ENCODE measurements at places on chromosomes 11 and 22.

DNA sequence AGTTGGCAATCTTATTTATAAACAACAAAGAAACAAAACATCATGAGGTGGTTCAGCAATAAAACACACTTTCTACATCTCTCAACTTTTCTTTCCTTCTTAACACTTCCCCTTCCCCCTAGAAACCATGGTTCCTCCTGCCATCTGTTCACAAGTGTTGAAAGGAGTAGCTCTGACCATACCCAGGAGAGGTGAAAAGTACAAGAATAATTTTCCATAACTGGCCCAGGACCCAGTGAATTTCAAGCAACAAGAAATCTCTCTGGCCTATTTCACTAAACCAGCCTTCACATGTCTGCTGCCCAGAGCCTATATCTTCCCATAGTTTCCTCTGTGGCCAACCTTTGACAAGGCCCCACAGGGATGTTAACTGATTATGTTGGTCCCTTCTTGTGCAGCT is 98.2 kb upstream of the CEP126 start:
- no peak for DNase-seq

GRCh38 chr11:3049430-3050243 is 7.6 kb downstream of the CARS1 start:
- DNase-seq = peak; percentile 46

- DNase-seq = no peak
These were observed 31.9 kb downstream of the DSCAML1 start for GRCh38 chr11:117765068-117765467.

GRCh38 chr11:113113801-113114704 is 152.8 kb downstream of the NCAM1 start:
- DNase-seq = no peak

DNA sequence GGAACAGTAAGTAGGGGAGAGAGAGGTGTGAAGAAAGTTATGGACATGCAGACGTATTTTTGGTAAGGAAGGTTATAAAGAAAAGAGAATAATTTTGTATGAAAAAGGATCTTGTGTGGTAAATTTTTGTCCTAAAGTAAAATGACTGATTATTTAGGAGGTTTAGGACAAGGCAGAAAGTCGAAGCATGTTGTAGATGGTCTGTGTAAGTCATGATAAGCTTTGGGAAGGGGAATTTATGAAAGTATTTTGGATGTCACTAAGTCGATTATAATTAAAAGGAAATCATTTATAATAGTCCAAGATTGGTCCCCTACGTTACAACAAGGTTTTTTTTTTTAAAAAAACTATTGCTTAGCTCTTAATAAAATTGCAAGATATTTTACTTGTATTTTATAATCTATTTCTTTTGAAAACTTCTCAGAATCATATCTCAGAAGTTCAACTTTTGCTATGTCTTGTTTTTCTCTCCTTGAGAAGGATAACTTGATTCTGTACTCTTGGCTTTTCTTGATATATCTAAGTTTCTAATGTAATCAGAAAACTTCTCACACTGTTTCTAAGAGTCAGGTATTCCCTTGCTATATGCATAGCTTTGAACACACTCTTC is 10.9 kb upstream of the CABP2 start:
- DNase-seq = no peak

DNA sequence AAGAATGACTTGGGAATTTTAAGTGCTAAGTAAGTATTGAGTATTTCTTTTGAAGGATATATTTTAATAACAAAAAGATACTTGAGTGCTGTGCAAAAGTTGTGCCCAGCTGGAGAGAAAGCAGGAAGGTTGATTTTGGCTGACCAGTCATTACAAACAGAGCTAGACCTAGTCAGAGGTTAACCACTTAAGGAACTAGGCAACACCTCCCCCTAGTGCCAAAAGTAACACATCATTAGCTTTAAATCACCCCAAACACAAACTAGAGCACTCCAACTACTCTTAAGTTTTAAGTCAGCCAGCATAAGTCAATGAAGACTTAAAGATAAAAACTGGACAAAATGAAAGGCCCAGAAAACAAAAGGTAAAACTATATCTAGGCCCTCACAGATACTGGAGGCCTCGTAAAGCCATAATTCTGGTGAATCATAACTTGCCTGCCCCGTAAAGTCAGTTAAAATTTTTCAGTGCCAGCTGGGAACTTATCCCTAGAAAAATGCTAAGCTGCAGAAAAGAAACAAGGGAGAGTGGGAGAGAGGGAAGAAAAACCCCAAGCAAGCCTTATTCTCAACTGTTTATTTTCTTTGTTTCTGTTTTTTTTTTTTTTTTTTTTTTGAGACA is 4.6 kb downstream of the TMEM9B start:
- peak; percentile 16 for DNase-seq

DNA sequence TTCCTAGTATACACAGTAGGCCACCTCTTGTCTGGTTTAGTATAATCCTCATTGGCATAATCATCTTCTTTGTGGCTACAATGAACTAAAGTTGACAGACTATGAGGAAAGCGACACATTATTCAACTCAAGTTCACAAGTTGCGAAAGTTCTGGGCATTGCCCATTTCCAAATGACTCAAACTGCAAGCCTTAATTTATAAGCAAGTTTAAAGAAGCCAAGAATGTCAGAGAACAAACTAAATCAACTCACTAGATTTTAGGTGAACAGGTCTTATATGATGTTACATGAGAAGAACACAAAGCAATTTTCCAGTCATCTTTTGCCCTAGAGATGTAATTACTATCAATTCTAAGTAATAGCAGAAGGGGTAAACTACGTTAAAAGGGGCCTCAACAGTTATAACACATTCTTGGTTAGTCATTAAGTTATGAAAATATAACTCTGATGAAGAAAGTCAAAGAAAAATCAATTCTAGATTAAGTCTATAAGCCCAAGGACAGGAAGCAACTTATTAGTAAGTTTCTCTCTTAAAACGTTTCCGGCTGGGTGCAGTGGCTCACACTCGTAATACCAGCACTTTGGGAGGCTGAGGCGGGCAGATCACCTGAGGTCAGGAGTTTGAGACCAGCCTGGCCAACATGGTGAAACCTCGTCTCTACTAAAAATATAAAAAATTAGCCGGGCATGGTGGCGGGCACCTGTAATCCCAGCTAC is 21.5 kb downstream of the PICALM start:
- no peak for DNase-seq

DNA sequence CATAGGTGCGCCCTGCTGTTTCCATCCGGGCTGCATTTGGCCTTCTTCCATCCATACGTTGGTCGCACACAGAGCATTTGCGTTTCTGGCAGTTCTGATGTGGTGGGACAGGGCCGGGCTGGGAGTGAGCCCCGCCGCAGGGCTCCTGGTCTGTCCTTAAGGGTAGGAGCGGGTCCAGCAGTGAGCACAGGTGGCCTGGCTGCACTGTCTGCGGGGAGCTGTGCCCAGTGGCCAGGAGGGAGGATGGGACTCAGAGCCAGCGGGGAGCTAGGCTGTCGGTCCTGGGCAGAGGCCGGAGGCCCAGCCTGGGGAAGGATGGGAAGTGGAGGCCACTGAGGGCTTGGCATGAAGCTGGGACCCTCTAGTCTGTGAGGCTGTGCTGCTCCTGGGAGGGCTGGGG is 385.1 kb downstream of the TBC1D22A start:
- DNase-seq = no peak

DNA sequence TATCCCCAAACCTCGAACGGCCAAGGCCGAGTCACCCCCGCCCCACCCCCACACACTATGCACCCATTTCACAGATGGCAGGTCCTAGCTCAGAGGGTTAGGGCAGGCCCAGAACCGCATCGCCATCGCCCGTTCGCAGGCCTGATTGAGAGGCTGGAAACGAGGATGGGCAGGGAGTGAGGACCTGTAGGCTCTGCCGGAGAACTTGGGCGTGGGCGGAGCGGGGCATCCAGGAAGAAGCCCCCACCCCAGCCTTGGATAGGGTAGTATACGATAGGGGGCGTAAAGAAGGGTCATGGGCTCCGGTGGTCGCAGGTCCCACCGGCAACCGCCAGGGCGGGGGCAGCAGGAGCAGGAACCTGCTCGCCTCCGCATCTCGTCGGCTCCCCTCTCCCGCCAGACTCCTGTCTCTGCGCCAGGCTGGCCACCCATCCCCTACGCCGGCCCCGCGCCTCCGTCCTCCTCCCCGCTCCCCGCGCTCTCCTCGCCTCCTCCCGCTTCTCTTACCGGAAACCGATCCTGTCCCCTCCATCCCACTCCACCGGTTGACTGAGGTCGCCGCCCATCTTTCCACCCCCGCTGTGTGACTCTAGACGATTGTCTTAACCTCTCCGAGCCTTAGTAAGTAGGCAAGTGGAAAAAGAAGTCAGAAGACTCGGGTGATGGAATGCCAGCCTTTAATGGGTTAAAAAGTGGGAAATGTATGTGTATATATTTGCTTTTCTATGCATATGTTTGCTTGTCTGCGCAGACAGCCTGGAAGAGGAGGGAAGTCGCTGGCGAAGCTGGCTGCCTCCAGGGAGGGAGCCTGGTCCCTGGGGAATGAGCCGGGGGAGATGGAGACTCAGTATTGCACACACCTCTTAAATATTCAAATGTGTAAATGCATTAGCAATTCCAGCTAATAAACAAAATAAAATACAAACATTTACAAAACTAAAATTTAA is 52.8 kb downstream of the CYTH4 start:
- DNase-seq = no peak

DNA sequence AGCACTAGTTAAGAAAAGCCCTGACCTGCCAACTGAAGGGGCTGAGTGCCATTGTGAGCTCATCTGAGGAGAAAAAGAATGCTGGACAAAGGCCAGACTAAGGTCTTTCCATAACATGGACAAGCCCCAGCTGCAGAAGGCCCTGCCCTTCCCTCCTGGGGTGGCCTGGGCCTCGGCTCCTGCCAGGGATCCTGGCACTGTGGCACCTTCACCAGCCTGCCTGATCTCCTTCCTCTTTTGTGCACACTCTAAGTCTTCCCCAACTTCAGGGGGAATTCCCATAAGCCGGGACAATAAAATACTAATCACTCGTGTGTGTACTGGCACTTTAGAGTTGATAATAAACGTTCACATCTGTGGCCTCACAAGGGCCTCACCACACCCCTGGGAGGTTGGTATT is 9.9 kb downstream of the TMPRSS13 start:
- no peak for DNase-seq

GRCh38 chr22:36762687-36763260 is 13.1 kb downstream of the IFT27 start:
- no peak for DNase-seq

GRCh38 chr11:83682611-83682973 is 396.4 kb upstream of the CCDC90B start:
- no peak for DNase-seq

DNA sequence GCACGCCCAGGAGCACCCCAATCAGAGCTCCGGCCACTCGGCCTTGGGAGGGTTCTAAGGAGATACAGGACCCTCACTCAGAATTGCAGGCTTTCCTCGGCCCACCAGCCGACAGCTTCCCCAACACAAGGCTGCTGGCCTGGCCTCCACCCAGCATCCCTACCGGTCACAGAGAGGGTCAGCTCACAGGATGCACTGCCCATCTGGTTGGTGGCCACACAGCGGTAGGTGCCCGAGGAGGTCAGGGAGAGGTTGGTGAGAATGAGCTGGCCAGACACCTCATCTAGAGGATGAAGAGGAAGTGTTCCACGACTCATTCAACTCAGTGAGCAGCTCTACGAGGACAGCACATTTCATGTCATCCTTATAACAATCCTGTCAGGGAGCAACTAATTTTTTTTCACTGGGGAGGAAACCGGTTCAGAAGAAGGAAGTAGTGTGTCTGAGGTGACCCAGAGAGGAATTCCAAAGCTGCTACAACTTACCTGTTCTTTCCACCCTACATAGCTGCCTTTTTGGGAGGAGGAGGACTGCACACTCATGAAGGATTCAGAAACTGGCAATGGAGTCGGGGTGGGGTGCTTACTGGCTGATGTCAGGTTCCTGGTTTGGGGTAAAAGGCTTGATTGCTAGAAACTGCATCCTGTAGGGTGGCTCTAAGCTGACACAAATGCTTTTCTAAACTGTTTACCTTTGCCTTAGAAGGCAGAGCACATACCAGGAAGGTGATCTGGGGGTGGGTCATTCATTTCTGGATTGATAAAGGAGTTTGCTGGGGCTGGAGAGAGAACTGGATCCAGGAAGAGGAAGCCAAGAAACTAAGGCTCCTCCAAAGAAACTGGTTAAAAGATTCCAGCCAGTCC is 3.3 kb downstream of the VSIG2 start:
- DNase-seq = no peak

DNA sequence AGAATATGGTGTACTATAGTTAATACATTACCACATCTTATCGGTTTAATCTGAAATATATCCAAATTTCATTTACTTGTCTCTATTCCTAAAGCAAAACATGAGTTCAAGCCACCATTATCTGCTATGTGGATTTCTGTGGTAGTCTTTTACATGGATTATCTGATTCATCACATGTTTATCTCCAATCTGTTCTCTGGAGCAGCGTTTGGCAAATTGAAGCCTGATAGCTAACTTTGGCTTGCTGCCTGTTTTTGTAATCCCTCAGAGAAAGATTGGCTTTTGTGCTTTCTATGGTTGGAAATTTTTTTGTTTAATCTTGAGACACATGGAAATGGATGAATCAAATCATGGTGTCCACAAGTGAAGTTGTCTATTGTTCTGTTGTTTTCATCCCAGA is 274.3 kb downstream of the JRKL start:
- no peak for DNase-seq
